ENCODE measurements at places on chromosomes 5 and 9.
A peak's percentile ranks its signal among the peaks of the same experiment; 100 is the strongest.

- no peak for DNase-seq
Measured at GRCh38 chr5:172441262-172441751, 13.0 kb downstream of the SH3PXD2B start.

DNA sequence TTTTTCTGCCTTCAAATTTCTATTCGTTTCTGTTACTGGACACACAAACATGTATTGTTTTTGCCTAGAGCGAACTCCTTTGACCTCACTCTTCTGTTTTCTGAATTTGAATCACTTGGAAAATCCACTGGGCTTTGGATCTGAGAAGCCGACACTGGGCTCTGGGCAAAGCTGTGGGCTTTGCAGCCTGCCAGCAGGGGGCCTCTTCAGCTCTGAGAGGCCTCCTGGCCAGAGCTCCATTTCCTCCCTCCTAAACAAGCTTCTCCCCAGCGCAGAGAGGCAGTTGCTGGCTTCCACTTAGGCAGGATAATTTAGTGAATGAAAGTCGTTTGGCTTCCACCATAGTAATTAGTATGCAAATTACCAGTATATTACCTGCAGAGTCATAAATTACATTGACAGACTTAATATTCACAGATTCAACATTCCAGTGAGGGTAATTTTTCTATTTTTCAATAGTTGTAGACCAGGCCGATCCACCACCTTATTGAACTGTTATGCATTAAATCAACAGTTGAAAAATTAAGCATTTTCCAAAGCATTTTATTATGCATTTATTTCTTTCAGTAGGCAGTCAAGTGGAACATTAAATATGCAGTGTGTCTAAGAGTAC lies 104.0 kb upstream of the ZNF366 start:
- peak; percentile 50 for DNase-seq

DNA sequence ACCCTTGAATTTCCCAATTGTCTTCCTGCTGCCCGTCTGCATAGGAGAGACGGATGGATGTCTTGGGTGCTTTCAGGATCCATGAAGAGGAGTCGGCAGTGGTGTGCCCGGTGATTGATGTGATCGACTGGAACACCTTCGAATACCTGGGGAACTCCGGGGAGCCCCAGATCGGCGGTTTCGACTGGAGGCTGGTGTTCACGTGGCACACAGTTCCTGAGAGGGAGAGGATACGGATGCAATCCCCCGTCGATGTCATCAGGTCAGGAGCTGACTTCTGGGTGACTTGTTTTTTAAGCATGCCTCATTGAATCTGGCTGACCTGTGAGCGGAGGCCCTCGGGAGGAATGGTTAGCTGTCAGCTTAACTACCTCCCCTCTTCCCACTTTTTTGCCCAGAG lies 24.2 kb downstream of the GALNT12 start:
- no peak for DNase-seq

GRCh38 chr9:116632990-116633838 lies 53.9 kb upstream of the TRIM32 start:
- no peak for DNase-seq

GRCh38 chr9:126624912-126625311 lies 11.2 kb downstream of the LMX1B start:
- DNase-seq, result no peak

DNA sequence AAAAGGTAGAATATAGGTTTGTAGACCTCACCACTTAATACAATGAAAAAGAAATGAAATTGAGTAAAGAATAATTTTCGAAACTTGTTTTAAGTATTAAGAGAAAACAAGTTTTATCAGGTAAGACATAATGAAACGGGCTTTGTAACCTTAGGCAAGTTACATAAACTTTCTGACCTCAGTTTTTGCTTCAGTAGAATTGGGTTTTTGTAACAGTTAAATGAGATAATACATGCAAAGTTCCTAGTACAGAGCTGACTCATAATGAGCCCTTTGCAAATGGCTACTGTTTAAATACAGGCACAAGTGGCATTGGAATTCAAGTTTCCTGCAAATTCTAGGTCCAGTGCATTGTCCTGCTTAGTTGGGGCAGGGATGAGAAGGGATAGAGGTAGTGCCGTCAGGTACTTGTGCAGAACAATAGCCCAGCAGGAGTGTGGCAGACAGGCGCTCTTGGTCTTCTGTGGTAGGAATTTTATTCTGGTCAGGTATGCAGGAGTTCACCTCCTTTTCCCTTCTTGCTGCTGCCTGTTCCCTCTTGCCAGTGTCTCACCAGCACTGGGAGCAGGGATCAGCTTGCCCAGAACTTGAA lies 203.8 kb downstream of the PBX3 start:
- no peak for DNase-seq

- no peak for DNase-seq
Measured at GRCh38 chr9:98442114-98442513, 186.7 kb upstream of the TBC1D2 start.

DNA sequence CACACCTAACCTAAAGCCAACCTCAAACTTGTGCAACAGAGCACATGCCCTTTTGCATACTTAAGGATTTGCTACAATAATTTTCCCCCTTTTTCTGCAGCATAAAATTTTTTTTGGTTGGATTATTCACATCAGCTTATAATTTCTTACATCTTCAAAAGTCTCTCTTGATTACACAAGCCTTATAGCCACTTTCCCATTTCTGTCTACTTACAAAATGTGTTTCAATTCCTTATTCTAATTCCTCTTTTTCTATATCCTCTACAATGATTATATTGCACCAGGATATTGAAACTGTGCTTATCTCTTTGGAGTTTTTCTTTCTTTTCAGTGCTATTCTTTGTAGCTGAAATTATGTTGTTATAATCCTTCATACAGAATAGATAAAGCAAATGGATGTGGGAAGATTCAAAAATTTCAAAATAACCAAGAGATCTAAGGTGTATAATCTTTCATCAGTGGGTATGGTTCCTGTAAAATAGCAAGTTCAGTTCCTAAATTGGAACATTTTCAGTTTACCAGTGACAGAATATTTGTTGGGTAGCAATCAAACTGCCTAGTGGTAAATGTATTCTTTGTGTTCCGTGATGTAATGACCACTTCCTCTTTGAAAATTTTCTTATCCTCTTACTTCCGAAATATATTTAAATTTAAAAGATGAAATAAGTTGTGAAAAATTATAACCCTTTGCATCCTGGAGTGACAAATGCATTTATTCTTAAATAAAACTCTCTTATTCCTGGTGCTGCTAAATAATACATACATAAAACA lies 386.8 kb upstream of the CHD1 start:
- DNase-seq, result no peak

- DNase-seq, result no peak
Measured at GRCh38 chr9:89436326-89436725, 61.6 kb downstream of the SEMA4D start.

DNA sequence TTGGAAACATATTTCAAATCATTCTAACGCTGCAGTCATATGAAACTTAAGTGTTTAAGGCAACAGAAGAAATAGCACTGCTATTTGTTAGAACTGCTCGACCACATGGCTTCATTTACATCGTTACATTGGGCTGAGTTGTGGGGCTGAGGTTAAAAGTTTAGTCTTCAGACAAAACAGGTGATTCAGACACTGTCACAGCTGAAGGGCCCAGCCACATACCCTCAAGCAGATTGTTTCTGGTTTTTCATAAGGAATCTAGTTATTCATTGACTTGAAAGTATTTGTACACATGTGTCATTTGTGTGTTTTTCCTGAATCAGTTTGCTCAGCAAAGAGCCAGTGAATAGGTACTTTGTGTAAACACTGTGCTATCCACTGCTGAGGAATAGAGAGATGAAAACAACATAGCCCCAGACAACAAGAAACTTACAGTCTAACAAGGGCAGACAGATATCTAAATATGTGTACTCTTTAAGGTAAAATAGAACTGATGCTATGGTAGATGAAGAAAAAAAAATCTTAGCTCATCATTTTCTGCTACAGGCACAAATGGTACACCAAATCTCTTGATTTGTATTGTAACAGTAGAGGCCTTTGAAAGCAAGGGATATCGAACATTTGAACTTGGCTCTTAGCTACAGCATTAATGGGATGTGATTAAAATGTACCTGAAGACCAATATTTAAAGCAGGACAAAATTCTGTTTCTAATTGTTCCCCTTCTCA lies 357.6 kb upstream of the RPS23 start:
- no peak for DNase-seq

DNA sequence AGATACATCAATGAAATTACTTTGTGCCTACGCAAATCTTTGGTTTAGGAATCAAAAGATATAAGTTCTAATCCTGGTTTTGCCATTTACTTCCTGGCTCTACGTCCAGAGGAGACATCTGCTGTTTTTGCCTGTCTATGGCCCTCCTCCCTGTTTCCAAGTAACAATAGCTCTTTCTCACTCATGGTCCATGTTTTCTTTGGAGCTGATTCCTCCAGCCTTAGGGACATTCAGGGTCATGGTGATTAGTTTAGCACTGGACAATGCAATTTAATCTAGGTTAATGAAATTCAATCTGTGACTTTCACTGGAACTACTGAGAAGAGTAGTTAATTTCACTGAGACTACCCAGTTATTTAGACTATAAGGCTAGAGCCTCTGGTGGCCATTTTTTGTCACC lies 170.6 kb downstream of the SEMA6A start:
- peak; percentile 39 for DNase-seq

DNA sequence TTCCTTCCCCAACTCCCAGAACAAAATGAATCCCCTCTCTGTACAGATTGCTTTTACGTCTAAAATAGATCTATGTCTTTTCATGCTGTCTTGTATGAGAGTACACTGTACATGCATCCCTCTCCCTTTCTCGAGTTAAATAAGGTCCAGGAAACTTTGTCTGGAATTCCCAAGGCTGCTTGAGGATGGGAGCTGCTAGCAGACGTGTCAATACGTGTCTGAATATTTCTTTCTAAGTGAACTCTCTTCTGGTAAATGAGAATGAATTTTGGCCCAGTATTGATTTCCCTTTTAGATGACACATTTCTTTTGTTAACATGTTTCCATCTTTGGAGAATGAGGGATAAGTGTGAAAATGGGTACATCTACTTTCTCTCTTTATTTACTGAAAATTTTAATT lies 59.6 kb upstream of the GAS1 start:
- no peak for DNase-seq

- no peak for DNase-seq
Measured at GRCh38 chr5:149150457-149150856, 9.2 kb downstream of the ABLIM3 start.

- no peak for DNase-seq
Measured at GRCh38 chr5:115758356-115758755, 58.1 kb downstream of the CDO1 start.

GRCh38 chr5:151904909-151905308 lies 19.7 kb downstream of the GLRA1 start:
- DNase-seq, result no peak

- no peak for DNase-seq
Measured at GRCh38 chr5:50595199-50595598, 71.2 kb upstream of the PARP8 start.

DNA sequence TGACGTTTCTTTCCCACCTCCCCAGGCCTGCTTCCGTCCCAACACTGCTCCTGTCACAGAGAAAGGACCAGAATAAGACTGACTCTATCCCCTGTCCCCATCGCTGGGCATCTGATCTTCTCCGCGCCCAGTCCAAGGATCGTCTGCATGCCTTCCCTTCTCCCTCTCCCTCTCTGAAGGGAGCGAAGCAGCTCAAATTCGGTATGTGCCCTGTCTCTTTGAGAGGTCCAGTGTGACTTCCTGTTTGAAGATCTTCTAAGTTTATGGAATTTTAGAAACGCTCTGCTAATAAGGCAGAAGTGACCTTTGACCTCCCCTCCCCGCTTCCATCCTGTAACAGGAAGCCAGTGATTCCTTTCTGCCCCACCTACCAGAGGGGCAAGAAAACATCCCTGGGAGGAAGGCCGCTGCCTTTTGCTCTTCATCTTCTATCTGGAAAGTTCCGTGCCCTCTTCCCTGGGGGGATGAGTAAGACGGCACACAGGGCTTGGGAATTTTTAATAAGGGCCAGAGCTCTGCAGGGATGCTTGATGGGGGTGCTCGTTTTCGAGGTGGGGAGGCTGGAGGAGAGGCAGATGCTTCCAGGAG lies 40.7 kb upstream of the RNU6ATAC start:
- no peak for DNase-seq

DNA sequence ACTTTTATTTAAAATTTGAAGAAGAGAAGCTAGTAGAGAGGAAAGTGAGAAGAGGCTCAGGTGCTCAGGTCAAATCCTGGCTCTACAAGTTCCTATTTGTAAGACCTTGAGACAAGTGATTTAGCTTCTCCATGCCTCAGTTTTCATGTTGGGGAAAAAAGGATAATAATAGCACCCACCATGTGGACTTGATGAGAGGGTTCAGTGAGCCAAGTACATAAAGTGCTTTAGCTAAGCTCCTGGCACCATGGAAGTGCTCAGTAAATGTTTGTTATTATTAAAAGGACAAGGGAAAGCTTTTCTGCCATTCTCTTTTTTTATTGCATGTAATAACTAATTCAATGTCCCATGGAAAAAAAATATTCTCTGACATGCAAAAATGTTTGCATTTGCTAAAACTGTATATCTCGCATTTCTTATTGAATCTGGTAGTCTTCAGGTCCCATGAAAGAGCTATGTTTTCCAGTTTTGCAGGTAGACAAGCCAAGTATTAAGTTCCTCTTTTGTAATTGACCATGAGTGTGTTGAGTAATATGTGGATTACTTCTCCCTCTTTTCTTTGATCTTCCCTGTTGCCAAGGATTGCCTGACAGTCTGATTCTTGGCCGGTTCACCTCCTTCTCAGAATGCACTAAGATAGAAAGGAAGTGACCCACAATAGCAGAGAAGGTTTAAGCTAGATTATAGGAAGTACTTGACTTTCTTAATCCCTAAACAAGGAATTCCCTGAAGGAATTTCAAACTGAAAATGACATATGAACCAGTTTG lies 45.6 kb upstream of the TRIM32 start:
- no peak for DNase-seq

GRCh38 chr9:12988258-12988657 lies 213.4 kb downstream of the LURAP1L start:
- DNase-seq, result no peak

DNA sequence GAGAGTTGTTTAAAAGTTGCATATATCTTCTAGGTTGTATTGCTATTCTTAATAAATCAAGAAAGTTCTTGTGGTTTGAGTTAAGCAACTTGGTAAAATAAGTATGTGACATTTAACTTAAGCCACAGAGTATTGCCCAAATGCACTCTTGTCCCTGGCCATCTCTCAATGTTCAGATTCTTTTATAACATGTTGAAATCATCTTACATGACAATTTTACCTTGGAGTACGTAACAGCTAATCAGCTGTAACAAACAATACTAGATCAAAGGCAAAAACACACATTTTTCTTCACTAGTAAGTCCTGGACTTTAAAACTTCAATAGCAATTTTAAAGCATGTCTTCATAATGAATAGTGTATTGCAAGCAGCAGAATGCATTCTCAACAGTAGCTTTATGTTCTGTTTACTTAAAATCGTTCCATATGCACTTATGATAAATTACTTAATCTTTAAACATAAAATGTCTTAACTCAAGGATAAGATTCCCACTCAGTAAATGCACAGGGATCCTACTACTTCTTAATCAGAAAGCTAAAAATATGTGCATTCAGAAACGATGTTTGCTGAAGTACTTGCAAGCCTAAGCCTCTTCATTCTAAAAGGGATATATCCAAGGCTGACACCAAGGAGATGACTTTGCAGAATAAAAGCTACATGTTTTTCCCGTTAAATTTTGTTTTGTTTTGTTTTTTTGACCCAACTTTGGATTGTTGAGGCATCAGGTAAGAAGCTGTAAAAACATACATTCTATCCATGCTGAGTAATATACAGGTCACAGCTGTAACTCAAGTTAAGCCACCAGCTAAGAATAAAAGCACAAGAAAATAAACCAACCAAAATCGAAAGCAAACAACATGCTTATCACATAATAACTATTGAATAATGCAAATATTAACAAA lies 86.1 kb upstream of the NFIB start:
- no peak for DNase-seq

Data from DMS 273 treated with DMSO at 0.1 percent for 48 hours (cell line).